Spinal cord (tissue), 10 donors: ENCODE measurements at places on chromosomes 2 and 18. TPM values are rescaled to one million over a fixed set of nuclear protein-coding genes. Genes with fewer than 3 reads are reported as not detected.

The RAB27B gene
- total RNA-seq = 13.3 TPM

The CCDC141 gene
- total RNA-seq = 4.4 TPM

The CTIF gene
- 32.5 TPM for total RNA-seq

The MRPL33 gene
- total RNA-seq = 178 TPM

The VSNL1 gene
- total RNA-seq = 215 TPM

DNA sequence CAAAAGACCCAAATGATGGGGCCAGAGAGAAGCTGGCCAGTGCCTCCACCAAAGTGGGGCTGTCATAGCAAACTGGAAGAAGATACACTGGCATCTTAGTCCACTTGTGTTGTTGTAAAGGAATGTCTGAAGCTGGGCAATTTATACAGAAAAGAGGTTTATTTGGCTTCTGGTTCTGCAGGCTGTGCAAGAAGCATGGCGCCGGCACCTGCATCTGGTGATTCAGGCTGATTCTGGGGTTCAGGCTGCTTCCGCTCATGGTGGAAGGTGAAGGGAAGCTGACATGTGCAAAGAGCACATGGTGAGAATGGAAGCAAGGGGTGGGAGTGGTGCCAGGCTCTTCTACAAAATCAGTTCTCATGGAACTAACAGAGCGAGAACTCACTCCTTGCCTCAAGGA is 135.9 kb upstream of the TWIST2 start:
- no peaks in the 10 kb centered on the region for H3K4me1 ChIP-seq
- H3K27ac ChIP-seq = no peak overlapping the region
- no peak overlapping the region for H3K4me3 ChIP-seq
- H3K27me3 ChIP-seq = no peaks in the 10 kb centered on the region
- DNase-seq = no peak

DNA sequence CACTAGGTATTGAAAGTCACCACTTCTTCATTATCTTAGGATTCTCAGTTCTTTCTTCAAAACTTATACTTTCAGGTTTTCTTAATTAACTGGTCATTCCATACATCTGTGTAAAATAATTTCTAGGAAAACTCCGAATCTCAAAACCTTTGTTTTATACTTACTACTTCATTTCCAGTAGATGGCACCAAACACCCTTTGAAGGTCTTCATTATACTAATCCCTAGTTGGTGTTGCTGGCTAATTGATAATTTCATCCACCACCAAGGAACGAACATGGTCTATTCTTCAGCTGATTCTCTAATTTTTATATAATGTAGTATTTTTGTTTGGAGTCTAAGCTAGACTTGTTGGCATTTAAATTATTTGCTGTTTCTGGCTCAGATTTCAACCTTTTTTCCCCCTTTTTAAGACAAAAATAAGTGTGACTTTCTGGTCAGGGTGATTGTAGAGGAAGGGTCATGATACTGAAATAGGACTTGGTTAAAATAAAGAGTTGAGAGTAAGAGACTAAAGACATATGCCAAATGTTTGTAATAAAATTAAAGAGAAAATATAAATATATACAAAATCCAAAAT is 2.8 kb upstream of the MXD1 start:
- no peak overlapping the region for H3K27ac ChIP-seq
- DNase-seq = peak; percentile 42
- H3K4me1 ChIP-seq = peaks cover 11% of the 10 kb centered on the region
- peaks cover 14% of the 10 kb centered on the region for H3K36me3 ChIP-seq
- no peaks in the 10 kb centered on the region for H3K27me3 ChIP-seq

DNA sequence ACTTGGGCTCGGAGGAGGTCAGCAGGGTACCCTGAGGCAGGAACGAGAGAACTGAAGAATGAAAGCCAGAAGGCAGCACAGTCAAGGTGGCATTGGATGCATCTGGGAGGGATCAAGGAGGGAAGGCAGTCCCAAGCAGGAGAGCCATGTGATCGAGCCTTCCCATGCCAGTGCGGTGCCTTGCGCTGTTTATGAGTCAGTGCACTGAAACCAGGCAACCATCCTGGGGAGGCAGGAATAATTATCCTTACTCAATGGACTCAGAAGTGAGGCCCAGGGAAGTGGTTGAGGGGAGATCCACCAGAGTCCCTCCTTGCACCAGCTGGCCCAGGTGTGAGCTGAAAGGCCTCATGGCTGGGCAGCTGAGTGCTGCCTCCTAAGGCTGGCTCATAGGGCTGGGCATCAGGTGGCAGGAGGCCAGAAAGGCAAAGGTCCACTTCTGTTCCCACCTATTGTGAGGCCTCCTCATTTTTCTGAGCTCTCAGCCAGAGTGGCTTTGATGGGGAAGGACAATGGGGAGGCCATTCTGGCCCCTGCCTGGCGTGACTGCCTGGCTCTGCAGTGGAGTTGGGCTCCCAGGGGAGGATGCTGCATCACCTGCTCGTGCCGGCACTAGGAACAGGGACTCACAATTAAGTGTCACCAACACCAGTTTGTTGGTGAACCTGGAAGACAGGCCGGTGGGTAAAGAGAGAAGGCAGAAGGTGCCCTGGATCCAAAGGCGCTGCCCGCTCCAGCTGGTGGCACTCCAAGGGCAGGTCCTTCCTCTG is 82.3 kb downstream of the TFCP2L1 start:
- DNase-seq = no peak
- no peak overlapping the region for H3K27ac ChIP-seq
- H3K36me3 ChIP-seq = no peaks in the 10 kb centered on the region
- no peak overlapping the region for H3K4me3 ChIP-seq

DNA sequence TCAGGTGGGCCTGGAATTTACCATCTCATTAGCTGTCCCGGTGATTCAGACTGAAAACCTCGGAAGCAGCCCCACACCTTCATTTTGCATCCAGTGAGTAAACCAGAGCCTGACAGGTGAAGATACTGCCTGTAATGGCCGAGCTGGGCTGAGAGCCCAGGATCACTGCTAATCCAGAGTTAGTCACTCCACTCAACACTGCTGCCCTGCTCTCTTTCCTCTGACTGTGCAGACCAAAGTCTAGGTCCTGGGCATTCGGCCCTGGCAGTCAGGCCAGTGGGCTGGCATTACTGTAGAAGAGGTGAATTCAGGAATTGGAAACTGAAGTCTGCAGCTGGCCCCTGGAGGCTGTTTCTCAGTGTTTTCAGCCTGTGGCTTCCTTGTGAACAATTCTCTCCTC is 44.3 kb downstream of the TMEM17 start:
- no peak overlapping the region for H3K27ac ChIP-seq
- peaks cover 16% of the 10 kb centered on the region for H3K4me1 ChIP-seq
- peak; percentile 36 for DNase-seq

GRCh38 chr2:233289648-233290047 is 18.0 kb upstream of the SAG start:
- H3K4me3 ChIP-seq = no peak overlapping the region
- H3K4me1 ChIP-seq = peaks cover 6% of the 10 kb centered on the region
- peaks cover 59% of the 10 kb centered on the region for H3K36me3 ChIP-seq
- DNase-seq = no peak
- no peaks in the 10 kb centered on the region for H3K27me3 ChIP-seq

DNA sequence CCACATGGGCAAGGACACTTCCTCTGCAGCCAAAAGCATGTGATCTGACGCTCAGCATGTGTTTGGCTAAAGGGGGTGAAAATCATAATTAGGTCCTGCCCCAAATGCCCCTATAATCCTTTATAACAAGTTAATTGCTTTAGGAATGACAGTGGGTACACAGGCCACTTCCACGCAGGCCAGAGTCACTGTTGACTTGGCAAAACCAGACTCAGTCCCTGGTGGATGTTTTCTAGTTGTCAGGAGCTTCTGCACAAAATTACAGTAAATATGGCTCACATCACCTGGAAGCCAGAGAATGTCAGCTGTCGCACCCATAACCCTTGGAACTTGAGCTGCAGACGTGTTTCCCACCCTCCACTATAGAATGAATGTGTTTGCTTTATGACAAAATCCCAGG is 13.3 kb upstream of the PXDN start:
- H3K27me3 ChIP-seq = no peaks in the 10 kb centered on the region
- no peak for DNase-seq
- no peaks in the 10 kb centered on the region for H3K36me3 ChIP-seq
- H3K4me3 ChIP-seq = no peak overlapping the region

DNA sequence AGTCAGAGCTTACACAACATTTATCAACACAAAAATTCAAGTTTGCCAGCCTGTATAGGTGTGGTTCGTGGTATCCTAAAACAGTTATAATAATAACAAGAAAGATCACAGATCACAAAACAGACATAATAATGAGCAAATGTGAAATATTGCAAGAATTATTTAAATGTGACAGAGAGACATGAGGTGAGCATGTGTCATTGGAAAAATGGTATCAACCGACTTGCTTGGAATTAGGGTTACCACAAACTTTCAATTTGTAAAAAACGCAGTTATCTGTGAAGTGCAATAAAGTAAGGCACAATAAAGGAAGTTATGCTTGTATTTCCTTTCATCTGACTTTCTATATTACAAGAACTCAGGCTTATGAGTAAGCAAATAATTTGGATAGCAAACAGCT is 116.8 kb downstream of the IKZF2 start:
- no peaks in the 10 kb centered on the region for H3K27me3 ChIP-seq
- H3K4me1 ChIP-seq = no peaks in the 10 kb centered on the region
- no peak for DNase-seq
- no peak overlapping the region for H3K4me3 ChIP-seq

DNA sequence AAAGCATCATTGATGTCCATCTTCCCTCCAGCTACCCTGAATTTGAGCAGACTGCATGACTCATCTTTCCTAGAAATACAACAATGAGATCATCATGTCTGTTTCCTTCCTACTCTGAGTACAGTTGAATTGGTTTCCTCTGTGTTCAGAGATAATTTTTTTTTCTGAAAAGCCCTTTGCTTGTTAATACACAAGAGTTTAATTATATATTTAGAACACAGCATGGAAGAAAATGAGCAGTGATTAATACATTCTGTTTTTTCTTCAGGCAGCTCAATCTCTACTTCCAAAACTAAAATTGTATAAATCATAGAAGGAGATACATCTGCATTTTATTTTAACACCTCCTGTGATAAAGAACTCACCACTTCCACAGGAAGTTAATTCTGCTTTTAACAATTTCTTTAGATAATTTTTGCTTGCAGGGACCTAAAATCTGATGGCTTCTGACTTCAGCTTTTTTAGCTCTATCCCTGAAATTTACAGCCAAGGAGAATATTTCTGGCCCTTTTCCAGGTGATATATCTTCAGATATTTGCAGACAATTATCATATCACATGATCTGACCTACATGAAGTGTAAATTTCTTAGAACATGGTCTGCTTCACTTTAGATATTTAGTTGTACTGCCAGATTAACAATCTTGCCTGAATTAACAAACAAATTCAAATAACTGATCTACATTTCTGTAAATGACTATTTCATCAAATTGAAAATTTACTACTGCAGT is 249.0 kb downstream of the TRIB2 start:
- no peak overlapping the region for H3K27ac ChIP-seq
- DNase-seq = no peak
- no peaks in the 10 kb centered on the region for H3K4me1 ChIP-seq
- H3K4me3 ChIP-seq = no peak overlapping the region

- DNase-seq = peak; percentile 4
- no peaks in the 10 kb centered on the region for H3K4me1 ChIP-seq
- no peak overlapping the region for H3K4me3 ChIP-seq
Measured at GRCh38 chr2:125456693-125457363, 1199.1 kb upstream of the GYPC start.

GRCh38 chr18:25121442-25121841 is 230.5 kb downstream of the ZNF521 start:
- no peaks in the 10 kb centered on the region for H3K4me1 ChIP-seq
- H3K27me3 ChIP-seq = no peaks in the 10 kb centered on the region
- no peak for DNase-seq
- H3K4me3 ChIP-seq = no peak overlapping the region
- H3K27ac ChIP-seq = no peak overlapping the region
- H3K36me3 ChIP-seq = no peaks in the 10 kb centered on the region

- H3K4me3 ChIP-seq = no peak overlapping the region
- peaks cover 3% of the 10 kb centered on the region for H3K4me1 ChIP-seq
- H3K27ac ChIP-seq = no peak overlapping the region
- no peaks in the 10 kb centered on the region for H3K27me3 ChIP-seq
- DNase-seq = no peak
Measured at GRCh38 chr2:134420259-134420658, 166.4 kb downstream of the MGAT5 start.

- no peaks in the 10 kb centered on the region for H3K36me3 ChIP-seq
- no peak for DNase-seq
- H3K4me3 ChIP-seq = no peak overlapping the region
- H3K27ac ChIP-seq = no peak overlapping the region
Measured at GRCh38 chr2:72895154-72895553, 7.9 kb downstream of the SPR start.

GRCh38 chr2:43218155-43218701 is 8.2 kb downstream of the ZFP36L2 start:
- no peaks in the 10 kb centered on the region for H3K27me3 ChIP-seq
- peaks cover 44% of the 10 kb centered on the region for H3K4me1 ChIP-seq
- H3K36me3 ChIP-seq = peaks cover 2% of the 10 kb centered on the region
- no peak overlapping the region for H3K4me3 ChIP-seq
- peak overlapping the region; percentile 98 for H3K27ac ChIP-seq

DNA sequence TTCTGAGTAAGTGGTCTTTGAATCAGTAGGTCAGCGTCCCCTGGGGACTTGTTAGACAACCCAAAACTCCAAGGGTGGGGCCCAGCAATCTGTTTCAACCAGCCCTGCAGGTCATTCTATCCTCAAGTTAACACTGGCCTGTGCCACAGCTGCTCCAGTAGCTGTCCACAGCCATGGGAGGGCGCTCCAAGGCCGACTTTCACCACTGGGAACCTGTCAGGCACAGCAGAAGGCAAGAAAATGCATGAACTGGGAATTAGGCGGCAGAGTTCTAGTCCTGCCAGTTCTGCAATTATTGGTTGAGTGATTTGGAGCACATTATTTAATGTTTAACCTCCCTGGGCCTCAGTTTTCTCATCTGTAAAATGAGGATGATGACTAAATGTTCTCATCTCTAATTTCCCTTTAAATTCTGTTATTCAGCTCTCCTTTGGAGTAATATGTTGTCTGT is 17.4 kb upstream of the MRPL33 start:
- DNase-seq = peak; percentile 53
- no peaks in the 10 kb centered on the region for H3K4me1 ChIP-seq
- no peak overlapping the region for H3K27ac ChIP-seq

DNA sequence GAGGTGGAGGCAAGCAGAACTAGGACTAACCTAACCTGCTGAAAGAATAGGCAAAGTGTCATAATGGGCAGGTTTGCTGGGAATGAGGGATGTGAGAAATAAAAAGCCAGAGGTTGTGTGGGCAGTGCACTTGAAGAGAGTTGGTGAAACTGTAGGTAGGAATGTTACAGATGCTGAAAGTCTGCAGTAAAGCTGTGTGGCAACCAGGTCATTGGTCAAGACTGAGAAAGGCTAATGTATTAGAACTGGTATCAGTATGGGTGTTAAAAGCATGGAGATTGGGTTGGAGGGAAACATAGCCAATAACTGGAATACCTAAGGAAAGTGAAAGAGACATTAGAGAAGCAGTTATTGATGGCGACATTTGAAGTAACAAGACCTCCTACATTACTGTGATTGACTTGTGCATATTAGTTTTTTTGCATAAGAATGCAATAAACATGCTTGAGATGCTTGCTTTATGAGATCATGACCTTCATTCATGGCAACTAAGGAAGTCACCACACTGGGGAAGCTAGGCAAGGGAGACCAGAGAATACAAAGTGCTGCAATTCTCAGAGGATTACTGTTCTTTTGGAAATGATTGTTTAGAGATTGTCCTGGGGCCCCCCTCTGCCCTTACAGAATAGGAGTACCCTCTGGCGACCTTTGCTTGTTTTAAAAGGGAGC is 11.8 kb downstream of the GULP1 start:
- H3K4me3 ChIP-seq = no peak overlapping the region
- no peak for DNase-seq
- H3K27ac ChIP-seq = peak overlapping the region; percentile 58
- no peaks in the 10 kb centered on the region for H3K36me3 ChIP-seq
- H3K4me1 ChIP-seq = no peaks in the 10 kb centered on the region

- no peaks in the 10 kb centered on the region for H3K36me3 ChIP-seq
- no peak overlapping the region for H3K27ac ChIP-seq
- no peaks in the 10 kb centered on the region for H3K27me3 ChIP-seq
- H3K4me3 ChIP-seq = peak overlapping the region; percentile 16
- peaks cover 3% of the 10 kb centered on the region for H3K4me1 ChIP-seq
Measured at GRCh38 chr18:43129946-43130524, 14.6 kb upstream of the RIT2 start.
